ENCODE measurements at places on chromosomes 11 and 22.

GRCh38 chr22:48485149-48486133 is 1342.2 kb downstream of the BRD1 start:
- DNase-seq: no peak

- DNase-seq: no peak
Measured at GRCh38 chr11:92744929-92745585, 224.4 kb upstream of the MTNR1B start.

- DNase-seq: peak; percentile 41
Measured at GRCh38 chr22:31490496-31490925, 869 bp upstream of the EIF4ENIF1 start.

DNA sequence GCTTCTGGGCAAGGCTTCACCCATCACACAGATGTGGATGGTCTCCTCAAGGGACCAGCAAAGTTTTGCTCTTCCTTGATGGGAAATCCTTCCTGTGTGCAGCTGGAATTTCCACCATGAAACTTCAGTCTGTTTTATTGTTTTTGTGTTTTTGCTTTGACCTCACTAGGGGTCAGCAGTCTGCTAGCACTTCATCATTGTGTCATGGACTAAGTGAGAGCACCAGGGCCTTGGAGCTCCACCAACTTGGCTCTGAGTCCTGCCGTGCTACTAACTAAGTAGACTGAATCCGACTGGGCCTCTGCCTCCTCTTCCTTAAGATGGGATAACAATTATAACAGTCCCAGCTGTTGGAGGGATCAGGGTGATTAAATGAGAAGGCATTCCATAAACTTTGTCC is 305.8 kb upstream of the NCAM1 start:
- peak; percentile 81 for DNase-seq

DNA sequence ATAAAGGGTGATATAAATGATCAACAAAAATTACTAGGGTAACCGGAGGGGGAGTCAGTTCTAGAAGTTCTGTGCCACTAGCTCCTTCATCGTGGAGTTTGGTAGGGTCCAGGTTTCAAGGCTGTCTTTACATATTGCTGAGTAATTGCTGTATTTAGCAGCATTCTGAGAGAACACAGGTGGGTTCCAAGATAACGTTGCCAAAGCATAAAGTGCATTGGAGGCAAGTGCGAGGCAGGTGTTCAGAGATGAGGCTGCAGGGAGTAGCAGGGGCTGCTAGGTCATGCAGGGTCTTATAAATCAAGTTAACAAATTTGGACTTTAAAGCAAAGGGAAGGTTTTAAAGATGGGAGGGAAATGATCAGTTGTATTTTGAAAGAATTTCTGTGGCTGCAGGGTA is 17.8 kb downstream of the SGSM3 start:
- DNase-seq: no peak

DNA sequence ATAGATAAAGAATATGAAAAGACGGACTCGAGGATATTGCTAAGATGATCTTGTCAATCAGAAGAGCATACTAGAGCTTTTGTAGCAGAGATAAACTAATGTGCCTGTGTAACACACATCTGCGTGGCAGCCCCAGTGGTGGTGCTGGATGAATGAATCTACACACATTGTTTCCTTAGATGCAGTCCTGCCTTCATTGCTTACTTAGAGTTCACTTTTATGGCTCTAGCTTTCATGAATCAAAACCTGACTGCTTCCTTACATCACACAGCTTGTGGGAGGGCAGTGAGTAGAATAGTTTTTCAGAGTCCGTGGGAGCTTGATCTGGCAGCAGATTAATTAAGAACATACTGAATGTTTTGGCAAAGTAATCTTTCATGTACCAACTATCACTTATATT is 83.7 kb downstream of the EXT2 start:
- DNase-seq: no peak

GRCh38 chr11:95182397-95182796 is 48.6 kb downstream of the SESN3 start:
- no peak for DNase-seq

DNA sequence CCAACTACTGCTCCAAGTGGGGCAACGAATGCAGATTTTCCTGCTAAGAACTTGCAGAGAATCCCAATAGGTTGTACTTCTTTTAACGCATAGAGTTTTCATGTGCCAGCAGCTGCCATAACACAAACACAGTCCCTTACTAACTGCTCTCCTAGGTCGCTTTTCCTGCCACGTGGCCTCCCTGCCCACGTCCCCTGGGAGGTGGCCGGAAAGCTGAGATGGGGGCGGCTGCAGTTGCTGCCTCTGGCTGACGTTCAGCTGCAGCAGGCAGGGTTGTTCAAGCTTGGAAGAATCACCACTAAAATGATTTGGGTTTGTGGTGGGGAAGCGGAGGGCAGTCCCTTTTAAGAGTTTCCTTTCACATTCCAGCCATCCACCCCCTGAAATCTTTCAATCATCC is 39.3 kb downstream of the ZNF202 start:
- no peak for DNase-seq

DNA sequence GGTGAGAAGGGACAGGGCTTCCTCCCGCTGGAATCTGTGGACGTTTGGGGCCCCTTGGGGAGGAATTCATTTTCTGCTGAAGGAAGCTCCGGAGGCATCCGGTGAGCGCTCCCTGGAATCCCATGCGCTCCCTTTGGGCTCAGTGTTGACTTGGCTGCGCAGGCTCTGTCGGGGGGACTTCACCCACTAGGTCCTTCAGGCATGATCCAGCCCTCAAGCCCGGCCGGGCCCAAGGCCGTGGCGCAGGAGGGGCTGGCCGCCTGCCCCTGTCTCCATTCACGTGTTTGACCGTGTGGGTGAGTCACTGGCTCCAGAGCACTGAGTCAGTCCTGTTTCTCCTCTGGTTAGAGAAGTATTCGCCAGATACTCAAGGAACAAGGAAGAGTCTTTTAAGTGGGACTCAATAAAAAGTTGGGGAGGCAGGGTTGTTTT is 1.4 kb downstream of the CTTN start:
- peak; percentile 31 for DNase-seq

- DNase-seq: no peak
Measured at GRCh38 chr22:35335936-35336781, 36.5 kb downstream of the TOM1 start.

GRCh38 chr11:14359501-14360031 is 583 bp upstream of the RRAS2 start:
- DNase-seq: no peak

GRCh38 chr11:19929147-19929546 is 216.5 kb downstream of the NAV2 start:
- DNase-seq: no peak

DNA sequence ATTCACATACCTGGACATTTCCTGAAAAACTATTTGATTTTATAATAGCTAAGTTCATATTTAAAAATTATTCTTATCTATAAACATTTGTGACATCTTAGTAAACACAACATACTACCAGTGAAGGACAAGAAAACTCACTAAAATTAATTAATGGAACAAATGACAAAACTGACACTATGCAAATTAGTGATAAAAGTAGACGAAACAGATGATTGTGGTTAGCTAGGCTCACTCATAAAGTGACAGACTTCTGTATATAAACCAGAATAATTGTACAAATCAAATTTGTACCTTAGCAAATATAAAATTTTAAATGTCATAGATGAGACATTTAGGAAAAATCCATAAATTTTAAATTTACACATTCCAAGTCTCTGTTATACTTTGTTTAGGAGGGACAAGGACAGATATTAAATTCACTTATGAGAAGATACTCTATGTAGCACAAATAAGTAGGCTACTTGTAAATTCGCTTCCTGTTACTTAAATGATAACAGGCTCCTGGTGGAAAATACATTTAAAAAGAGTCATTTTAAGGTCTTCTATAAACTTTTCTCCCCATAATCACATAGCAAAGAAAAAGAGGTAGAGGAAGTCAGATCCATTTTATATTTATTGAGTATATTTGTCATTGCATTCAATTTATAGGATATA is 81.2 kb downstream of the KIF18A start:
- DNase-seq: no peak

- no peak for DNase-seq
Measured at GRCh38 chr11:66708094-66708493, 20.9 kb downstream of the SPTBN2 start.
